ENCODE measurements at places on chromosomes 6 and 20.

DNA sequence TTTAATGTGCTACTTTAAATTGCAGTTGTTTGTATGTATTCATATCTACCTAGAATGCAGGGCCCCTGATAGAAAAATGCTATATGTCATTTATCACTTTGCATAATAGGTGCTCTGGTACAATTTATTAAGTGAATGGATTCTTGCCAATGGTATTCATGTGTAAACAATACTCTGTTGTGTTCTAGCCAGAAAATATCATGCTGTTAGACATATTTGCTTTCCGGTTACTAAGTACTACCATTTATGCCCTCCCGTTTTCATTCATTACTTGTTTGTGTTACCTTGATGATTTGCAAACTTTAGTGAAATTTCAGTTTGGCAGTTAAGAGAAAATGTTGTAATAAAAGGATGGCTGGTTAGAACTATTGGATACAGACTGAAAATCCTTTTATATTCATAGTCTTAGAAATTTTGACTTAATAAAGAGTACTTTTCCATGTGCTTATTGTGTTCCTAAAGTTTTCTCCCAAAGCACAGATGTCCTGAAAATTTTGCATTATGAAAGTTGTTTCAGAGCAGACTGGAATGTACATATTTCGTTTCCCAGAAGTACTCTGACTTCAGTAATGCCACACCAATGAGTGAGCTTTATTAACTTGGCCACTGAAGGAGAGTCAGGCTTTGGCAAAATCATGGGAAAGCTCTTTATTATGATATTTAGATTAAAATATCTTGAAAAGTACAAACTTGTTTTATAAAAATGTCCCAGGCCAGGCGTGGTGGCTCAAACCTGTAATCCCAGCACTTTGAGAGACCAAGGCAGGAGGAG lies 31.5 kb downstream of the RPF2 start:
- no peak for DNase-seq

- DNase-seq, result no peak
Measured at GRCh38 chr6:28808383-28808782, 115.4 kb downstream of the TRIM27 start.

DNA sequence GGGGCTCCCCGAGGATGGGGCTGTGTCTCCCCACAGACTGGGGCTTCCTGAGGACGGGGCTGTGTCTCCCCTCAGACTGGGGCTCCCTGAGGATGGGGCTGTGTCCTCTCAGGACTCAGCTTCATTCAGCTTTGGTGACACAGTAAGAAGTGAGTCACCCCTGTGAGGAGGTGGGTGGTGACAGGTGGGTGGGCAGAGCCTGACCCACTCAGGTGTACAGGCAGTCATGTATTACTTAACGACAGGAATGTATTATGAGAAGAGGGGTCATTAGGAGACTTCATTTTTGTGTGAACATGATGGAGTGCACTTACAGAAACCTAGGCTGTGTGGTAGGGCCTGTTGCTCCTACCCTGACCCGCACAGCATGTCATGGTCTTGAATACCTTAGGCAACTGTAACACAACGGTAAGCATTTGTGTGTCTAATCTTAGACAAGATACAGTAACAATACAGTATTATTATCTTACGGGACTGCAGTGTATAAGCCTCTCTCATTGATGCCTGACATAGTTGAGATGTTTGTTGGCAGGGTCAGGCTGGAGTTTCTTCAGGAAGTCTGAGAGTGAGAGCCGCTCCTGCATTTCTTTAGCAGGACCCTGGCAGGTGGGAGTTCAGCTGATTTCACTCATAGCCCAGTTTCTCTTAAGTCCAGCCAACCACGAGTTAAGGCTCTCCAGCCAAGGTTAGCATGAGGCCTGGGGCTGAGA lies 10.9 kb upstream of the PGC start:
- no peak for DNase-seq

GRCh38 chr20:6635034-6635736 lies 132.3 kb upstream of the BMP2 start:
- DNase-seq, result no peak

GRCh38 chr6:89669002-89669401 lies 30.5 kb upstream of the LYRM2 start:
- DNase-seq, result no peak

GRCh38 chr6:141451511-141452353 lies 681.0 kb upstream of the GJE1 start:
- peak; percentile 38 for DNase-seq

DNA sequence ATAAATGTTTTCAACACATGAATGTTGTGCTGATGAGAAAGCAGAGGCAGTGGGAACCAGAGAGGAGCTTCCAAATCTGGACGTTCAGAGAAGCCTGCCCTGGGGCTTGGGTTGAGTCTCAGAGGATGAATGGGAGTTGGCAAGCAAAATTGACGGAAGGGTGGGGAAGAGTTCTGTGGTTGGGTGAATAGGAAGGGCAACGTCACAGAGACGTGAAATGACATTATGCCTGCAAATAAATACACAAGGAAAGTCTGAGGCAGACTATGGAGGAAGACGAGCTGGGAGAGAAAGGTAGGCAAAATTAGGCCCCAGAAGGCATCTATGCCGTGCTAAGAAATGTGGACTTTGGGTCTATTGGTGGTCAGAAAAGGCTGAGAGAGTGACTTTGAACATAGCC lies 25.2 kb upstream of the SGK1 start:
- DNase-seq, result no peak
